Tibial nerve (tissue), 4 donors: ENCODE measurements at places on chromosomes 6 and 20. TPM values are rescaled to one million over a fixed set of nuclear protein-coding genes. Genes with fewer than 3 reads are reported as not detected.

Gene AMD1
- total RNA-seq, result 75.0 TPM

Gene ZSCAN23
- 2.2 TPM for total RNA-seq

Gene GTSF1L
- not detected for total RNA-seq

Gene VSX1
- not detected for total RNA-seq

Gene THEMIS
- total RNA-seq, result 0.30 TPM

- no peak for DNase-seq
Observed at GRCh38 chr6:134640229-134640628, 309.7 kb downstream of the ALDH8A1 start.

- DNase-seq, result no peak
Observed at GRCh38 chr6:141877275-141877983, 255.3 kb upstream of the GJE1 start.

DNA sequence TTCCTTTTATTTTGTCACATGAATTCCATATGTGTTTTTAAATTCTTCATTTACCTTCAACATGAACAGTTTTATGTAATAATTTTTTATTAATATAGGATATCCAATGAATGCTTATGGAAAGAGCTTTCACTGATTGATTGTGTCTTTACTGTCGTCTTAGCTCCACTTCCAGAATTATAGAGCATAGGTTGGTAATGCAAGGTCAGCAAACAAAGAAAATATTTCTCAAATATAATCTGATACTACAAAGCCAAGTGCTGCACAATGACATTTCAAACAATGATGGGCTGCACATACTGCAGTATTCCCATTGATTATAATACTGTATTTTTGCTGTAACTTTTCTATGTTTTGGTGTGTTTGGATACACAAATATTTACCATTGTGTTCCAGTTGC is 275.7 kb upstream of the RSPO3 start:
- DNase-seq, result no peak
